ENCODE measurements at places on chromosomes 4 and X. TPM values are rescaled to one million over a fixed set of nuclear protein-coding genes. Genes with fewer than 3 reads are reported as not detected.

The FAM133A gene
- not detected for total RNA-seq

The HS3ST1 gene
- not detected for total RNA-seq

The GAGE12E gene
- total RNA-seq: not detected

The HDX gene
- total RNA-seq: 1.0 TPM

The SSX5 gene
- total RNA-seq: not detected

The ERCC6L gene
- total RNA-seq: 7.8 TPM

The SLC7A11 gene
- 0.87 TPM for total RNA-seq

The GLRA3 gene
- not detected for total RNA-seq

The TLR10 gene
- total RNA-seq: 0.15 TPM

The USP17L17 gene
- not detected for total RNA-seq

The OFD1 gene
- total RNA-seq: 50.8 TPM
